Smooth muscle cell of the coronary artery (primary cell): ENCODE measurements at places on chromosomes 11 and 22. TPM values are rescaled to one million over a fixed set of nuclear protein-coding genes. Genes with fewer than 3 reads are reported as not detected.

The TPBGL gene
- not detected in 2 replicates for total RNA-seq

The ROBO4 gene
- 0.35 and 0.53 TPM in 2 replicates for total RNA-seq

The SLC22A6 gene
- not detected in 2 replicates for total RNA-seq

The KCNE3 gene
- total RNA-seq, result 0.15 and 16.1 TPM in 2 replicates

The SOX10 gene
- total RNA-seq, result not detected in 2 replicates

The OR5B17 gene
- not detected in 2 replicates for total RNA-seq

The MYBPC3 gene
- total RNA-seq, result 0.12 TPM in 1 of 2 replicates, not detected in the other

The HSPB2 gene
- 1.2 and 1.9 TPM in 2 replicates for total RNA-seq

The SRRD gene
- 9.8 and 15.6 TPM in 2 replicates for total RNA-seq

The CCDC87 gene
- total RNA-seq, result 0.12 and 0.15 TPM in 2 replicates

The NDUFC2 gene
- total RNA-seq, result 60.1 and 176 TPM in 2 replicates
